ENCODE measurements at places on chromosomes 5 and 9. TPM values are rescaled to one million over a fixed set of nuclear protein-coding genes. Genes with fewer than 3 reads are reported as not detected.

The UNC13B gene
- total RNA-seq = 21.6 TPM

The GKAP1 gene
- total RNA-seq = 22.5 TPM

DNA sequence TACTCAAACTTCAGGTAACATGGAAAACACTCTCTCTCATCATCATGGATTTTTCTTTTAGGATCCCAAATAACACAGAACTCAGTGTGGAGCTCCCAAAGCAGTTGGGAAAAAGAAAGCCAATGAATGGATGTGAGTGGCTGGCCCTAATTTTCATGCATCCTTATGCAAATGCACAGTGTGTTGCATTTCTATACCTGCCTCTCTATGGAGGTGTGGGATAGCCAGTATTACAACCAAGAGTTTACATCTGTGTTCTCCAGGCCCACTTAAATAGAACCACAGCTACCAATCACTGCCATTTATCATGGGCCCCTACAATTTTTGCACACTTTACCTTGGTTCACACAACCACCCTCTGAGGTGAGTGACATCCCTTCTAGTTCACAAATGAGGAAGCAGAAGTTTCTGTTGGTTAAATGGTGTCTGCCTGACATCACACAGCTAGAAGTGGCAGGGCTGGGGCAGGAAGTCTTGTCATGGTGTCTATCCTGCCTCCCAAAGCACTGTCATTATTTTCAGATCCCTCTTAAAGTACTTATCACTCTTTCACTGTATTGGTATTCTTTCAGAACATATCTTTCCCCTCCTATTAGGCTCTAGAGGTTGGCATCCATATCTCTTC, 17.3 kb downstream of the MAMDC2 start:
- no peak overlapping the region for H3K27ac ChIP-seq
- DNase-seq = no peak
- no peak overlapping the region for H3K4me3 ChIP-seq
- no peaks in the 10 kb centered on the region for H3K27me3 ChIP-seq

- H3K27me3 ChIP-seq = no peaks in the 10 kb centered on the region
- H3K27ac ChIP-seq = no peak overlapping the region
- H3K4me3 ChIP-seq = no peak overlapping the region
- H3K36me3 ChIP-seq = no peaks in the 10 kb centered on the region
- no peak for DNase-seq
- no peaks in the 10 kb centered on the region for H3K4me1 ChIP-seq
These were observed 8.1 kb upstream of the OMD start for GRCh38 chr9:92432350-92432749.

DNA sequence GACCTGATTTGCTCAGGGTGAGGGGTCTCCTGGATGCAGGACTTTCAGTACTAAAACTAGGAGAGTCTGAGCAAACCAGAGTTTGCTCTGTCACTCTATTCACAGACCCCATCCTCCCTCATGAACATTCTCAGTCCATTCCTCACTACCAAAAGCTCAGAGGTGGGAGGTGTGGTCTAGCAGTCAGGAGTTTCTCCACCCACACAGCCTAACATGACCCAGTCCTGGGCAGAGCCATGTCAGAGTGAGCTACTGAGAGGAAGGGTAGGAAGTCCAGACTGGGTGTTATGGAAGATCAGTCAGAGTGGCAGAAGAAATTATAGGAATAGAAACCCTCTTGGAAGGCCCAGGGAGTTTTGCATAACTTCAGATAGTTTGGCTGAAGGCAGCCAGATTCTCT, 113.3 kb upstream of the GRAMD2B start:
- no peak for DNase-seq
- no peaks in the 10 kb centered on the region for H3K36me3 ChIP-seq
- no peak overlapping the region for H3K27ac ChIP-seq
- peaks cover 5% of the 10 kb centered on the region for H3K4me1 ChIP-seq

DNA sequence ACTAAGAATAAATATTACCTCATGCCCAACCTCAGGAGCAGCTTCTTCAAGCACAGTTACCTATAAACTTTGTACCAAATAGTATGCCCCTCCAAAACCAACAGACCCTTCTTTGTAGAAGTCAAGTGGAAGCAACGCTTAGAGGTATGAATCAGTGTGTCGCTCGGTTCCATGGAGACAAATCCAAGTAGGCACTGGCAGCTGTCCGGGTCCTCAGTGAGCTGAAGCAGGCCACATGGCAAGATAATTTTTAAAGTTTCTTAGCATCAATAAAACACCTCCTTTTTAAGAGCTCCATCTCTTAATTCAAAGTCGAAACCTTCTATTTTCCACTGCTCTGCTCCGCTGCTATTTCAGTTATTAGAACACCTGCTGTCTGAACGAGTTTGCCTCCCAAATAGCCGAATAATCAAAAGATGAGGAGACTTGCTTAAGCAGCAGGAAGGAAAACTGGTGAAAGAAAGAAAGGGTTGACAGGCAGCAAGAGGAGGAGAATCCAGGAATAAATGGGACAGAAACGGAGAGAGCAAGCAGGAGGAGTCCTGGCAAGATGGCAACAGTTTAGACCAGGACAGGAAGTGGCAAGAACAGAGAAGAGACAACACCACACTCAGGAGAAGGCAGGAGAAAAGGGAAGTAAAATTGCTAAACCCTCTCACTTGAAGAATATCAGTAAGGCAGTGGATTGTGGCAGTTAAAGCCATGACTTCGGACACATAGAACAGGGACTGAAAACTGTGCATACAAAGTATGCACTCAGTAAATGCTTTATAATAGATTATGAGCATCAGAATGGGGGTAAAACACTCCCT, 65.0 kb downstream of the PPP2R2B start:
- no peak overlapping the region for H3K27ac ChIP-seq
- DNase-seq = no peak
- H3K27me3 ChIP-seq = no peaks in the 10 kb centered on the region
- no peaks in the 10 kb centered on the region for H3K36me3 ChIP-seq
- H3K4me3 ChIP-seq = no peak overlapping the region
